CD4-positive, alpha-beta T cell treated with Interleukin-6 for 4 hours (primary cell): ENCODE measurements at places on chromosomes 2 and 18.

DNA sequence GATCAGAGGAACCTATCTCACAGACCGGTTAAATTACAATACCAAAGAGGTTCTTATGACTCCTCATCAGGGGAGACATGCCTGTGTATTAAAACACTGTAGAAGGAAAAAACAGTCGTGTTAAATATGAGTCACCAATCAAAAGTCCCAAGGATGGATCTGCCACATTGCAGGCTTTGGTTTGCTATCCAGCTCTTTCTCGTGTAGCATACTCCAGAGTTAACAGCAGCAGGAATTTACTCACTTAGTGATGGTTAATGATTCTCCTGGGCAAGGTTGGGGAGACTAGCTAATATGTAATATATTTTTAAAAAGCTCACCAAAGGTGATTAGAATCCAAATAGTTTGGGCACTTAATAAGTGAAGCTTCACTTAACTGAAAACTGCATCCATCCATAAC lies 109.7 kb downstream of the MBD5 start:
- no peak for DNase-seq

DNA sequence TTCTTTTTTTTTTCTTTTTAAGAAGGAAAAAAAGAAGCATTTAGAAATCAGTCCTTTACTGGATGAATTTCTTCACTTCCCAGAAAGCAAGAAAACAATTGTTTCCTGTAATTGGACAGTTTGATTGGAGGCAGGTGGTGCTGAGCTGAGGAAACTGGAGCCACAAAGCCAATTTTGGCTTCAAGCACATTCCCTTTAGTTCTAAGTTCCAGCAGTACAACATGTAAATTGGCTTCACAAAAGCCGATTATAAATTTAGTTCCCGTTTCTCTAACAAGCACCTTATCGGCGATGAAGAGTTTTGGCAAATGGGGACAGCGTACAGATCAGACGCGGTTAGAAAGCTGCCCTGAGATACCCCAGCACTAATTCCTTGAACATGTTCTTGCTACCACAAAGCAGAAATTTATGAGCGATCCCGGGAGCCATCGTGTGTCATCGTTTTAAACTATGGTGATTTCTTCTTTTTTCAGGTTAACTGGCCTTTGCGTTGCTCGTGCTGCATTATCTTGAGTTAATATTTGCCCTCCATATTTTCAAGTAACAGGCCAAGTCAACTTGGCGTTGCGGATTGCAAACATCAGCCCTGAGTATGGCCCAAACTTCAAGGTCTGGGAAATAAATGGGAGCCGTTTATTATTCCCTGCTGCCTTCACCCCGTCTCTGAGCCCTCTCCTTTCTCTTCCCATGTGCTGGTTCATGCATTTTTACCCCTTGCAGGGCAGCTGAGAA lies 190.4 kb upstream of the ID2 start:
- no peak for DNase-seq

- DNase-seq, result no peak
Measured at GRCh38 chr2:62465741-62466502, 40.1 kb downstream of the TMEM17 start.

DNA sequence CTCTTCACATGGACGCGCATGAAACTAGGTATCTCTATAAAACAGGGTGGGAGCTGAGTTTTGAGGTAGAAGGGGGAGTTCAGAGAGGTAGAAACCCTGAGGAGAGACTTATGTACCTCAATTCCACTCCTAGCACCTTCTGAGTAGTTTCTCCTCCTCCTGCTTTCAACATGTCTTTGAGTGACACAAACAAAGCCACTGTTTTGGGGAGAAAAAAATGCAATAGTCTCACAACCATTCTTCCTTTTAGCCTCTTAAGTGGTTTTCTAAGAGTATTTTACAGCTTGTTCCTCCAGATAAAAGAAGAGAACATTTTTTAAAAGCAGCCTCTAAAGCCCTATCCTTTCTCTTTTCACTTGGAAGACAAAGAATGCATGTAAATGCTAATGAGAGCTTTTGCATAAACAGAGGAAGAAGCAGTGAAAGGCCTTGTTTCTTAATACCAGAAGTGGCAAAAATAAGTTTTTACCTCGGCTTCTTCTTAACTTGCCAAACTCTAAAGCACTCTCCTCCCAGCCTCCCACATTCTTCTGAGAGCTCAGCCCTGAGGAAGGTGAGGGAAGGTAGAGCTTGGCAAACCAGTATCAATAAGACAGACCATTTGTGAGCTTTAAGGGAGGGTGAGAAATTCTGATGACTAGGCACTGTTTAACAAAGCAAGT lies 1304.4 kb upstream of the ACVR2A start:
- no peak for DNase-seq

- DNase-seq, result no peak
Measured at GRCh38 chr2:33291278-33292013, 185.0 kb upstream of the RASGRP3 start.

GRCh38 chr2:47173986-47174732 lies 19.1 kb upstream of the STPG4 start:
- no peak for DNase-seq

GRCh38 chr18:79788734-79789085 lies 9.0 kb upstream of the KCNG2 start:
- no peak for DNase-seq

DNA sequence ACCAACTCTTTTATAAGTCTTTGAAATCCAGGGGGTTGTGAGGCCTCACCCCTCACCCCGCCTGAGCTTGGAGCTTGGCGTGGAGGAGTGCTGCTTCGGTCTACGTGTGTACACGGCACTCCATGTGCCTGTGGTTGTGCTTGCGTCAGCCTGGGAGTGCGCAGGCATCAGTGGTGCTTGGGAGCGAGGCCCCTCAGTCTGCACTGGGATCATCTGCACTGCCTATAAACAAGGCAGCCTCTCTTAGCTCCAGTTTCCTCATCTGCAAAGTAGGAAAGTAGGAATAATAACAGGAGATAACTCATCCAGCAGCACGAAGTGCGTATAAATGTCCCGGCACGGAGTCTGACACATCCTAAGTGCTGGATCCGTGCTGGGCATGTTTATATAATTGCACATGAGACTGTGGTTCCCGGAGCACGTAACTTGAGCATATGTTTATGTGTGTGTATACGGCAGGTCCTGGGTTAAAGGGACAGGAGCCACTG lies 1.2 kb downstream of the GYPC start:
- DNase-seq, result peak; percentile 53

DNA sequence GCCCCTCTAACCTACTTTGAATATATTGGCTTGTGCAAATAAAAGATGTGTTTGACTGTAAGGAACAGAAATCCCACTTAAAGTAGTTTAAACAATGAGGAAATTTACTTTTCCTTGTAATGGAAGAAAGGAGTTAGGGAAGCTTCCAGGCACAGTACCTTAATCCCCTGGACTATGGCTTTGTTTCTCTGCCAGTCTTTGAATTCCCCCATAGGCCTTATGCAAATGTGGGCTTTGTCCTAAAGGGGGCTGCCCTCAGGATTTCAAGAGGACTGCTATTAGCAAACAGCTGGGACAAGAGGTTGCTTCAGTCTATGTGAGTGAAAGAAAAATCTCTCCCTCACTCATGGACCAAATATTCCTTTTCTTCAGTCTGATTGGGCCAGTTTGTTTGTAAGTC lies 255.1 kb upstream of the THSD7B start:
- no peak for DNase-seq

GRCh38 chr18:8662560-8663255 lies 42.6 kb upstream of the MTCL1 start:
- DNase-seq, result no peak

DNA sequence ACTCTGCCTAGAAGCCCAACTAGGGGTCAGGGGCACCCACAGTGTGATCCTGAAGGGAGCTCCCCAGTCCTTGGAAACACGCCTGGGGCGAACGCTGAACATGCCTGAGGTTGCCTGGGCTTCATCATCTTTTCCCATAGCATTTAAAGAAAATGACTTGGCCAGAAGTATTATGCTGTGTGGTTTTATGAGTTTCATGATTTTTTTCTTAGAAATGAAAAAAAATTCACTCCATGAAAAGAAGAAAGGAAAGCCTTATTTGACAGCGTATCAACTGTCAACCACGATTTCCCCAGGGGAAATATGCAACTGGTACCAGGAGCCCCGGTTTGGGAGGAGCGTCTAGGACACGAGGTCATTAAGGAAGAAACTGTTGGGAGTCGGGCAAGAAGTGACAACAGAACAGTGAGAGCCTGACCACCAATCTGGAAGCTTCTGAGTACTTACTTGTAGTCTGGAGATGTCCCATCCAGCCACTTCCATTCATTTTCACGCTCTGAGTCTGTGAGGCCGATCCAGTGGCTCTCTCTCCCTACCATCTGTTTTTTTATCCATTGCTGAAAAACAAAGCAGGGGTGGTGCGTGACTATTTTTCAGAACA lies 63.5 kb upstream of the THOC1 start:
- no peak for DNase-seq

GRCh38 chr18:28768791-28769768 lies 592.1 kb upstream of the CDH2 start:
- no peak for DNase-seq

- no peak for DNase-seq
Measured at GRCh38 chr2:137980459-137980858, 16.2 kb downstream of the HNMT start.

DNA sequence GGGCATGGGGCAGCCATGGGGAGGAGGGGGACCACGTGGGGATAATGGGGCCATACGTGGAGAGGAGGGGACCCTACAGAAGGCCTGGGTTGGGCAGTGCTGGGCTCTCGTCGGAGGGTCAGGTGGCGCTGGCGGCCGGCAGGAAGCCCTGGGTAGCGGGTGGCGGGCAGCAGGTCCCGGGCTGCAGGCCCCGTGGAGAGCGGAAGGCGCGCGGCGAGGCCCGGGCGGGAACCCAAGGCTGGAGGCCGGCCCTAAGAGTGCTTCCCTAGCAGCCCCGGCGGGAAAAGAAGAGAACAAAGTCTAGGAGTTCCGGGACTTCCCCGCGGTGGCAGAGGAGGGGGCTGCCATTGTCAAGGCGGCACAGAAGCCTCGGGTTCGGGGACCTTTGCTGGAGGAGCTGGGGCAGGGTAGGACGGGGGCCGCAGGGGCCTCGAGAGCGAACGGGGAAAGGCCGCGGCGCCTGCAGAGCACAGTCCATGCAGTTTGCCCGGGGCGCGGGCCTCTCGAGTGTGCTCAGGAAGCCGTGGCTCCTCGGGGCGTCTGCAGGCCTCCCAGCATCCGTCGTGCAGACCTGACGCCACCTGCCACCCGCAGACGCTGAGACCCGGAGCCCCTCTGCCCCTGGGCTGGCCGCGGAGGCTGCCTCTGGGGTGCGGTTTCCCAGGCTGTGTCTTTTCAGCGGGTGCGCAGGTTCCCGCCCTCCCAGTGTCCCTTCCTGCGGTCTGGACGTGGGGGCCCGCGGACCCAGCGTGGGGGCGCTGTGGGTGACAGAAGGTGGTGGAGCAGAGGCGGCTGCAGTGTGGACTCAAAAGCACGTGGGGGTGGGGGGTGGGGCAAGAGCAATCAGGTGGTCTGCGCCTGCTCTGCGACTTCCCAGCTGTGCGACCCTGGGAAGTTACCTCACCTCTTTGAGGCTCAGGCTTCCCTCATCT lies 19.4 kb upstream of the NCL start:
- peak; percentile 57 for DNase-seq

- DNase-seq, result no peak
Measured at GRCh38 chr2:100832885-100833284, 12.9 kb downstream of the NPAS2 start.

DNA sequence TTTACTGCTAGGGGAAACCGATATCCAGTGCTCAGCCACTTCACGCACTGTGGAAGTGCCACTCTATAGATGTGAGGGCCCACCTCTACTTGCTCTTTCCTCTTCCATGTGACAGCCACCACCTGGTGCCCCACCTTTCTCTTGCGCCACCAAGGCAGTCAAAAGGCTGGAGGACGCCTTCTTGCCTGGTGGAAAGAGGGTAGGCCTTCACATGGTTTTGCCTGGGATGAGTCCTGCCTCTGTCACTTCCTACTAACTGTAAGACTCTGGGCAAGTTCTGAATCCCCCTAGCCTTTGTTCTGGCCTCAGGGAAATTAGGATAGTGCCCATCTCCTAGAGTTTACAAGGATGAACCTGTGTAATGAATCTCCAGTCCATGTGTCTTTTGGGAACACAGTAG lies 66.1 kb upstream of the ODC1 start:
- no peak for DNase-seq

- no peak for DNase-seq
Measured at GRCh38 chr2:15935675-15936074, 4.7 kb upstream of the MYCN start.

DNA sequence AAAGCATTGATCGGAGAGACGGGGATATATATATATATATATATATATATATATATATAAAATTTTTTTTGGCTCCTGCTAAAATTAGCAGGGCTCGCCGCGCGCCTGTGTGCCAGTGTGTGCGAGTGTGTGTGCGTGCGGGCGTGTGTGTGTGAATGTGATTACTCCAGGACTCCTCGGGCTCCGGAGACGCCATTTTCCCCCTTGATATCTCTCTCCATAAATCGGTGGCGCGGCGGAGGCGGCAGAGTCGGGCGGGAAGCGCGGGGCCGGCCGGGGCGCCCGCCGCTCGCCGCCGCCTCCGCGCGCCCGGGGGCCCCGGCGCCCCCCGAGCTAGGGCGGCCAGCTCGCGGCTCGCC lies 795 bp upstream of the SETBP1 start:
- DNase-seq, result peak; percentile 16

DNA sequence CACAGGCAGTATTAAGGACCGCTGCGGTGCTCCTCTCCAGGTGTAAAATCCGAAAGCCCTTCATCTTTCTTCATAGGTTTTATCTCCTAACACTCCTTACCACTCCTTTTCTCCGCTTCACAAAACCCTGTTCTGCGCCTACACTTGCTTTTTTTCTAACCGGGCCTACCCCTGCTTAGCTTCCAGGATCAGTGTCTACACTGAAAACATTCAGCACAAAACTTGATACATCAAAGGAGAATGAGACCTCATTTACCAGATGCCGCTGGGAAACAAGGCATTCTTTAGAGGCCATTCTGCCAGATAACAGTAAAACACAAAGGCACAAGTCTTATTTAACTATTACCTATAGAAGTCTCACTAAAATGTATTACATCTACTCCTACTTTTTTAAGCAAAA lies 13.1 kb downstream of the CHST10 start:
- DNase-seq, result no peak
